ENCODE measurements at places on chromosomes 4 and X.

DNA sequence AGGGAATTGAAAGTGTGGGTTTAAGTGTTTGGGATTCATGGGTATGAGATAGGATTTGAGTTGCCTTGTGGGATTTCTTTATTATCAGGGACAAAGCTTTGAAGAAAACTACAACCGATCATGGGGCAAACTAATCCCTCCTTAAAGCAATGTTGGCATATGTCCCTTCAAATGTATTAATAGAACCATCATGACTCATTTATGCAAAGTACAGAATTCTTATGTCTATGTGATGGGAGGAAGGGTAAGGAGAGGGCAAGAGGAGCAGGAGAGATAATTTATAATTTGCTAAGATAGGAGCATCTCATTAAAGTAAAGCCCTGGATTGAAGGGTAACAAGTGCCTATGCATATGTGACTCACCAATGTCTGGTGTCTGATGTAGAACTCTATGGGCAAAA, 94.2 kb downstream of the PHEX start:
- no peak for DNase-seq

- peak; percentile 59 for DNase-seq
Measured at GRCh38 chrX:131841496-131842437, 181.3 kb upstream of the STK26 start.

DNA sequence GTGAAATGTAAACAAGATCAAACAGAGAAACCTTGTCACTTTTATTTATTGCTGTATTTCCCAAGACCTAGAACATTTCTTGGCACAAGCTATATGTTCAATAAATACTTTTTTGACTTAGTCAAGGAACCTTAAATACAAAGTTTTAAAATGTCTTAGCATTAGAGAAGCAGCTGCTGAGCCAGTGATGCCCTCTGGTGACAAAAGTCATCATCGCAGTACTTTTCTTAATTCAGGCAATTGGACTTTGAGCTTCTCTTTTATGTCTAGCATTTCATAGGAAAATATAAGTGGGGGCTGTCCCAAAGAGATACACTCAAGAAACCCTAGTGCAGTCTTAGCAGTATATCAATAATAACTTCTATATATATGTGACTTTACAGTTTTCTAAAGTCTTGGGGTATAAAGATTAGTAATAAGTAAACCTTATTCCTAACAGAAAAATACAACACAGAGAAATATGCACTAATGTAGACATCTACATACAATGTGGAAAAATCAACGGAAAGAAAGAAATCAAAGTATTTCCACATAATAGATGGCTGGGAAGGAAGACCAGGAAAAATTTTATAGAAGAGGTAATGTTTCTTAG, 118.4 kb downstream of the DTHD1 start:
- DNase-seq: peak; percentile 65

- DNase-seq: peak; percentile 54
Measured at GRCh38 chrX:71650333-71650969, 16.9 kb upstream of the LOC101059915 start.

GRCh38 chr4:54254915-54255246, 25.8 kb downstream of the PDGFRA start:
- DNase-seq: no peak

DNA sequence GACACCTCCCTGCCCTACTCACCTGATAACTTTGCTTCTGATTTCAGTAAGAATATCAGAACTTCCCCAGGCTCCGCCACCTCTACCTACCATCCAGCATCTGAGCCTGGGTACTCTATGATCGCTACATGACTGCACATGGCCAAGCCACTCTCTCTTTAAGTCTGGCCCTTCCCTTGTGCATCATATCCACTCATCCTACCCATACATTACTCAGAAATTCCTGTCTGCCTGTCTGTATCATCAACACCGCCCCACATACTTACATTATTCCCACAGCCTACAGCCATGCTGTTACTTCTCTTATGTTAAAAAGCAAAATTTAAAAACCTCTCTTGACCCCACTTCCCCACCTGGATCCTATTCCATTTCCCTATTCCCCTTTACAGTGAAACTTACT, 84.7 kb downstream of the SCD5 start:
- DNase-seq: no peak

GRCh38 chr4:39635023-39635422, 3.6 kb downstream of the SMIM14 start:
- no peak for DNase-seq

Data from CD4-positive, alpha-beta T cell treated with Interleukin-10 for 1 hour (primary cell).